ENCODE measurements at places on chromosomes 7 and 10. TPM values are rescaled to one million over a fixed set of nuclear protein-coding genes. Genes with fewer than 3 reads are reported as not detected.

Gene POU6F2
- not detected for total RNA-seq

Gene CREB5
- not detected for total RNA-seq

Gene LIPK
- total RNA-seq: not detected

Gene TPK1
- 11.5 TPM for total RNA-seq

DNA sequence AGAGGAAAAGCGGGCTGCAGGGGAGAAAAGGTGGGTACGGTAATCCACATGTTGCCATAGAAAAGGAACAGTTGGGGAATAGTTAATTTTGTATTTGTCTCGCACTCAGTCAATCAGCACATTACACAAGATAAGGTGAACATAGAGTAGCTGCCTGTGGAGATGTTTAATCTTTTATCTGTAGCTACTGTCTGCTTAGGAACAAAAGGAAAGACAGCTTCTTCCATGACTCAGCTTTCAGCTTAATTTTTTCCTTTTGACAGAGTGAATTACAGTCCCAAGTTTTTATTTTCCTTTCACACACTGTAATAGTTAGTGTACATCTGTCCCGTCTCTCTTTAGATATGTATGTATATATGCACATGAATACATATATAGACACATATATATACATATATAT, 39.3 kb upstream of the PODXL start:
- no peak for DNase-seq

DNA sequence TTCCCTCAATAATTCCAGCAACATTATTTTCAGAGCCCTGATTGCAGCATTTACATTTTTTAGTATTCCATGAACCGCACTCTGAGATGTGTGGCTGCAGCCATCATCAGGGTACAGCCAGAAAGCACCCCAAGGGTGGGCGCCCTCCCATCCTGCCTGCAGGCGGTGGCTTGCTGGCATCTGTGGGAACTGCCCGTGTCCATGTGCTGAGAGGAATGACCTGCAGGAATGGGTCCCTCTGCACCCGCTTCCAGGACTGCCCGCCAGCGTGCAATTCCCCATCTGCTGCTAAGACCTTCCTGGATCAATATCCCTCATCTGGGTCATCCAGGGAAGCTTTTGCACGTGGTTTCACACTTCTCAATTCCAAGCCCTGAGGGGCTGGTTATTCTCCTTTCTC, 32.8 kb upstream of the NUB1 start:
- no peak for DNase-seq

DNA sequence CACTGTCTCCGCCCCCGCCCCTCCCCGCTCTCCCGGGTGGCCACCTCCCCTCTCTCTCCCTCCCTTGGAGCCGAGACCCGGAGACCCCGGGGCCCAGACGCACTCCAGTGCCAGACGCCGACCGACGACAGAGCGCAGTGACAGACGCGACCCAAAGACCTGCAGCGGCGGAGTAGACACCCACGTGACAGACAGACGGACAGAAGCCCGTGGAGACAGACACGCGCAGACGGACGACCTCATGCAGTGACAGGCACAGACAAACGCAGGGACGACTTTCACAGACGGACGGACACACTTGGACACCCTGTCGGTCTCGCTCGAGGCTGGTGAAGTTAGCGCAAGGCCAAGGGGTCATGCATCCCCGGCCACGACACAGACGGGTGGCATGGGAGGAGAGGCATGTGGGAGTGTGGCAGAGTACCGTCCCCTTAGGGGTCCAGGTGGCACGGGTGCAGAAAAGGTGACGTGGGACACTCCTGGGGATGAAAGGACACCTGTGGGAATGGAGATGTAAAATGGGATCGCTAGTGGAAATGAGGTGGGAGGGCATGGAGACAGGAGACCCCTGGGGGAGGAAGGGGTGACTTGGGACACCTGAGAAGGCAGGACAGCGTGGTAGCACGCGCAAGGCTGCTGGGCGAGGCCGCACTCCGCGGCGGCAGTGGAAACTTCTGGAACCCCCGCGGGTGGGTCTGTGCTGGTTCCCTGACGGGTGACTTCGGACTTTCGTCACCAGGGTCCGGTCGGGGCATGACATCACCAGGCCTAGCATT, 456 bp upstream of the ACHE start:
- DNase-seq: no peak

DNA sequence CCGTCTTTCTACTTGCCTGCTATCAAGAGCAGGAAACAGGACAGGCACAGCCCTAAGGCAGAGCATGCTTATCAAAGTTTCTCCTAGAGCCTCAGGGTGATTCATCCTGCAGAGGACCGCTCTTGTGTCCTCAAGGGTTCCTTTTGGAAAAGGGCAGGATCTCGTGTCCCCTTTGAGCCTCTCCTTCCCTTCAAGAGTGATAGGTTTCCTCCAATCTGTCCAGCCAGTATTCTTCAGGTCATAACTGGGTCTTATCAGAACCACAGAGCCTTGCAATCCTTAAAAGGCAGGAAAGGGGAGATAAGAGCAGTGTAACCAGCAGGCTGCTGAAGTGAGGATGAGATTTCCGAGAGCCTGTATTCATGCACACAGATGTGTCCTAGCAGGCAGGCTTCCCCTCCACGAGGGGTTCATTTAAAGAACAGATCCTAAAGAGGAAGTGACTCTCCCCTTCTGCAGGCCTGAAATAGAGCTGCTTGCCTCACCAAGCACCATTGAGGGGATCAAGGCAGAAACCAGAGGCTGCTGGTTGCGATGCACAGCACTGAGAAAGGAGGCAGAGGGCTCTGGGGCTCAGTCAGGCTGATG, 90.5 kb upstream of the SVIL start:
- no peak for DNase-seq
